ENCODE measurements at places on chromosomes 12 and 14. TPM values are rescaled to one million over a fixed set of nuclear protein-coding genes. Genes with fewer than 3 reads are reported as not detected.

- H3K4me1 ChIP-seq: peaks cover 32% of the 10 kb centered on the region
- H3K27ac ChIP-seq: peak overlapping the region; percentile 98
- H3K4me3 ChIP-seq: no peak overlapping the region
- H3K36me3 ChIP-seq: peaks cover 12% of the 10 kb centered on the region
- DNase-seq: no peak
Measured at GRCh38 chr12:94260717-94261116, 112.3 kb downstream of the PLXNC1 start.

GRCh38 chr14:78319887-78320635 is 149.9 kb downstream of the NRXN3 start:
- H3K27me3 ChIP-seq: peaks cover 45% of the 10 kb centered on the region
- DNase-seq: no peak
- no peaks in the 10 kb centered on the region for H3K4me1 ChIP-seq
- no peak overlapping the region for H3K4me3 ChIP-seq
- H3K36me3 ChIP-seq: no peaks in the 10 kb centered on the region

GRCh38 chr14:64092338-64092737 is 201.8 kb downstream of the ESR2 start:
- H3K4me1 ChIP-seq: no peaks in the 10 kb centered on the region
- no peak for DNase-seq
- no peaks in the 10 kb centered on the region for H3K36me3 ChIP-seq
- no peak overlapping the region for H3K4me3 ChIP-seq
- H3K27me3 ChIP-seq: no peaks in the 10 kb centered on the region
- H3K27ac ChIP-seq: no peak overlapping the region

The OR4K15 gene
- not detected for total RNA-seq

- peak; percentile 93 for DNase-seq
- peaks cover 42% of the 10 kb centered on the region for H3K4me1 ChIP-seq
- H3K4me3 ChIP-seq: peak within 1 kb of the TSS; percentile 98
- H3K27ac ChIP-seq: peak within 1 kb of the TSS; percentile 81
- H3K36me3 ChIP-seq: peaks cover 5% of the 10 kb centered on the region
Measured at GRCh38 chr12:120265473-120266179, at the start of gene PXN. TSS of gene PXN (minus strand) at chr12:120265730. CDS start at chr12:120265629, 101 bp downstream.

DNA sequence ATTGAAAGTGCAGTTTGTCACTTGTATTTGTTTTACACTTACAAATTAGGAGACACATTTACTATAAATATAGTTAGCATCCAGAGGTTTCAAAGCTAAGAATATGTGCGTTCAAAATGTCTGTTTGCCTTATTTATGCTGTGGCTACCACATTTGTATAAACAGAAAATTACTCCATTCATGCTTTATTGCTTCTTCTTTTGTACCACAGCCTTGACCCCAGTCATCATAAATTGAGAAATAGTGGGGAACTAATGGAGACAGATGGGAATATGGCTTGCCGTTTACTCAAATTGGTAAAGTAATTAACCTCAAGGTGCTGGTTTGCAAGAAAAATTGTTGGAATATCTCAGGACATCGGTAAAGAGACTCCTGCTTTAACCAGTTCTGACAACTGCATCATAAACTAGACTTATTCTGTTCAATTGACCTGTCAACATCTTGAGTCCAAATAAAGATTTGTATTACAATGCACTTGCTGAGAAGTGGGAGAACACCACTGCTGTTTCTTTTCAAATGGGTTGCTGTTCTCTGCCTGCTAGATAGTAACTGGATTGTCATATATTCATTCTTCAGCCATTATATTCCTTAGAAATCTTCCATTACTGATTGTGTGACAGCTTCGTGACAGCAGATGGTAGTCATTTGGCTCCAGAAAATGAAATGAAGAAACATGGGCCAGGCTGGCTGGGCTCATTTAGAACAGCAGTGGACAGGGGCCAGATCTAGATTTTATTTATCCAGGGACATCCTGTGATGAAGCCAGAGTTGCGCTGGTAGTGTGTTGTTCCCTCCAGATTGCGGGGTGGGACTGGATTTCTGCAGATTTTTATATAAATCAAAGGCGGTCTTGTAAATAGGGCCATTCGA is 354.4 kb downstream of the EGLN3 start:
- H3K36me3 ChIP-seq: peaks cover under 1% of the 10 kb centered on the region
- no peak overlapping the region for H3K4me3 ChIP-seq
- H3K4me1 ChIP-seq: no peaks in the 10 kb centered on the region
- H3K27ac ChIP-seq: no peak overlapping the region
- no peaks in the 10 kb centered on the region for H3K27me3 ChIP-seq

DNA sequence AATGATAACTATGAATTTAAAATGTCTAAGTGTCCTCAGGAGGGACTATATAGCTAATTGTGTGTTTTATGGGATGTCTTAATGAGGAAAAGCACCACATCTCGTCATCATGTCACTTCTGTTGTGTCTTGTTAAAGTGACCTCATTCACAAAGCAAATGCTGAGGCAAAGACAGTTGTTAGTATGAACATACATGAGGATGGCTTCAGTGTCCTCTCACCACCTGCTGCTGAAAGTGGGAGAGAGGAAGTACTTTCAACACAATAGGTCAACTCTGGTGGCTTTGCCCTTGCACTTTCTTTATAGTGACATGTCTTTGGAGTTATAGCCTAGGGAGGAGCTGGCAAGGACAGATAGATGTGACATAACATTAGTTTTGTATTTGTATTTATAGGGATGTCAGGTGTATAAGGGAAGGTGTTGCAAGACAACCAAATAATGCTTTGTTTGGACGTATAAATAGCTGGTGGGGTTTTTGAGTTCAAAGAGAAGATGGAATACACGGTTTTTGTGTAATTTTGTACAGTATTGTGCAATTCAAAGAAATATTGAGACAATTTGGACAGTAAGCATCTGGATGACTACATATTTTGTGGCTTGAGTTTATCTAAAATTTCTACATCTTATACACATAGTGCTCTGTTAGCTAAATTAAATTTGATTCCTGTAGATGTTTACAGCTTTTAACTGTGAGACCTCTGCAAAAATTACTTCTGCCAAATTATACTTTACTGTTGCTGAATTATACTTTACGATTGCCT is 131.7 kb upstream of the ATP2B1 start:
- no peaks in the 10 kb centered on the region for H3K36me3 ChIP-seq
- peaks cover 10% of the 10 kb centered on the region for H3K4me1 ChIP-seq
- H3K27ac ChIP-seq: no peak overlapping the region
- H3K4me3 ChIP-seq: no peak overlapping the region
- peaks cover 8% of the 10 kb centered on the region for H3K27me3 ChIP-seq

GRCh38 chr12:26705851-26706250 is 127.1 kb downstream of the ITPR2 start:
- H3K4me3 ChIP-seq: no peak overlapping the region
- H3K4me1 ChIP-seq: no peaks in the 10 kb centered on the region
- H3K27ac ChIP-seq: no peak overlapping the region
- peaks cover 8% of the 10 kb centered on the region for H3K36me3 ChIP-seq

DNA sequence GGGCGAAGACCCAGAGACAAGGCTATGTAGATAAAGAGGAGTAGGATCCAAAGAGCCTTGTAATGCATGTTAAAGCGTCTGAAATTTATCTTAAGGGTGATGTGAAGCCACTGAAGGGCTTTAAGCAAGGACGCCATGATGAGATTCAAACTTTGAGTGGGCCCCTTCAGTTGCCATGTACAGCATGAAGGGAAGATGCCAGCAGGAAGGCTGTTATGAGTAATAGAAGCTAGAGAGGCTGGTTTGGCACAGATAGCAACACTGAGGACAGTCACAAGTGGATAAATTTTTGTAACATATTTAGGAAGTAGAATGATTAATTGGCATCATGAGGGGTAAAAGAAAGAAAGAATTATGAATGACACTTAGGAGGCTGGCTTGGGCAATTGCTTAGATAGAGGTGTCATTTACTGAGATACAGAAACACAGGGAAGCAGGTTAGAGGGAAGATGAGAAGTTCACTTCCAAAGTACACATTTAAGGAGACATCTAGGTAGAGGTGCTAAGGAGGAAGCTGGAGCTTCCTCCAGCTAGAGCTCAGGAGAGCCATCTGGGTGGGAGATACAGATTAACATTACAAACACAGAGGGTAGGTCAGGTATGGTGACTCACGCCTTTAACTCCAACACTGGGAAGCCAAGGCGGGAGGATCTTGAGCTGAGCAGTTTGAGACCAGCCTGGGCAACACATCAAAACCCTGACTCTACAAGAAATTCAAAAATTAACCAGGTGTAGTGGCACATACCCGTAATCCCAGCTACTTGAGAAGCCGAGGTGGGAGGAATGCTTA is 13.7 kb downstream of the ATG2B start:
- H3K4me1 ChIP-seq: peaks cover 23% of the 10 kb centered on the region
- H3K27ac ChIP-seq: no peak overlapping the region
- no peaks in the 10 kb centered on the region for H3K27me3 ChIP-seq
- no peak for DNase-seq
- no peaks in the 10 kb centered on the region for H3K36me3 ChIP-seq

- DNase-seq: peak; percentile 90
- no peaks in the 10 kb centered on the region for H3K36me3 ChIP-seq
- peak overlapping the region; percentile 87 for H3K4me3 ChIP-seq
- peak overlapping the region; percentile 73 for H3K27ac ChIP-seq
Measured at GRCh38 chr12:53492830-53493609, 6.2 kb downstream of the MAP3K12 start.

GRCh38 chr12:51419425-51420193 is 5.0 kb upstream of the SLC4A8 start:
- no peaks in the 10 kb centered on the region for H3K36me3 ChIP-seq
- H3K27me3 ChIP-seq: no peaks in the 10 kb centered on the region
- H3K4me1 ChIP-seq: peaks cover 6% of the 10 kb centered on the region
- DNase-seq: no peak

The GLIPR1 gene
- 48.3 TPM for total RNA-seq

The ERGIC2 gene
- 83.4 TPM for total RNA-seq

DNA sequence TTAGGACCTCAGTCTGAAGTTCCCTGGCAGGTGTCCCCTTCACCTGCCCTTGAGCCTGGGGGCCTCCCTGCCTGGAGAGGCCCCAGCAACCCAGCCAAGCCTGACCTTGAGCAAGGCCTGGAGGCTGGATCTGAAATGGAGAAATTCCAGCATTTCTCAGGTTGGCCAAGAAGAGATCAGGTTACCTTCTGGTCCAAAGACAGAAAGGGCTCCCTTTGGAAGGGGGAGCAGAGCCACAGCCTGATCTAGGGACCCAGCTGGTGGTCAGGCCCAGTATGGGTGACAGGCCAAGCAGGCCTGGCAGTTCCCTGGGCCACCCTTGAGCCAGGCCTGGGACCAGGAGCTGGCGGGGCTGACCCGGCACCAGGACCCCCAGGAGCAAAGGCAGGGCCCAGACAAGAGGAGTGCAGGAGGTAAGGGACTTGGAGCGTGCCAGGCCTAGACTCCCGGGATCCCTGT is 82.8 kb downstream of the TNFAIP2 start:
- H3K27ac ChIP-seq: no peak overlapping the region
- H3K4me1 ChIP-seq: no peaks in the 10 kb centered on the region
- no peak overlapping the region for H3K4me3 ChIP-seq

DNA sequence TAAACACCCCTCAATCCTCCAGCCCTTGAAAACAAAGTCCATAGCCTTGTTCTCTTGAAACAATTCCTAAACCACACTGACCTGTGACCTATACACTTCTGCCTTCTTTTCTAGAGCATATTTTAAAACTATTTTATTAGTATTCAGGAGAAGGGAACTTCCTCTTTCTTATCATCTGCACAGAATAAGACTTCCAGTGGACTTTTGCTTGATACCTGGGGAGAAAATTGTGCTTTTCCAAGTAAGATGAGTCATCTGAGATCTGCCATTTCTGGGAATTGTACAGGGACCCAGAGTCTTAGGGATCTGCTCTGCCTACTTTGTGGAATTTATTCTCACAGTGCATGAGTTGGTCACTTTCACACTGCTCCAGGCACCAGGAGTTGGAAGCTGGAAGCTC is 10.5 kb upstream of the WNT5B start:
- H3K4me3 ChIP-seq: no peak overlapping the region
- H3K4me1 ChIP-seq: peaks cover 12% of the 10 kb centered on the region
- no peaks in the 10 kb centered on the region for H3K36me3 ChIP-seq
- no peak for DNase-seq
- no peak overlapping the region for H3K27ac ChIP-seq
- peaks cover 21% of the 10 kb centered on the region for H3K27me3 ChIP-seq

The SMIM41 gene
- total RNA-seq: not detected

DNA sequence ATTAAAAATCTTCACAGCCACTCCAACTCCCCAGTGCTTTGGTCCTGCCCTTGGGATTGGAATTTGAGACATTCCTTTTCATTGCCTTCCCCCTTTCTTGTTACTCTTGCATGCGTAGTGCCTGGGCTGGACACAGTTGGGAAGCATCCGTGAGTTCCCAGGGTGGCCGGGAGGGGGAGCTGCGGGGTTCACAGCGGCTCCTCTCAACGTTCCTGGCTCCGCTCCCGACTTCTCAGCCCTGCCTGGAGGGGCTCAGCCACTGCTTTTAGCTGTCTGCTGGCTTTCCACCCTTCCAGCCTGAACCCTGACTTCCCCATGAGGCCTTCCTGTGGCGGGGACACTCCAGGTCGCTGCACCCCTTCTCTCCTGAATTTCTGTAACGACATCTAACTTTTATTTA is 3.2 kb downstream of the TEX52 start:
- H3K27ac ChIP-seq: no peak overlapping the region
- no peaks in the 10 kb centered on the region for H3K36me3 ChIP-seq
- DNase-seq: no peak
- no peak overlapping the region for H3K4me3 ChIP-seq
- H3K4me1 ChIP-seq: no peaks in the 10 kb centered on the region
- no peaks in the 10 kb centered on the region for H3K27me3 ChIP-seq

- H3K4me3 ChIP-seq: no peak overlapping the region
- no peaks in the 10 kb centered on the region for H3K4me1 ChIP-seq
- H3K36me3 ChIP-seq: no peaks in the 10 kb centered on the region
- H3K27me3 ChIP-seq: no peaks in the 10 kb centered on the region
- DNase-seq: no peak
Measured at GRCh38 chr14:59771577-59771976, 99.0 kb downstream of the RTN1 start.

DNA sequence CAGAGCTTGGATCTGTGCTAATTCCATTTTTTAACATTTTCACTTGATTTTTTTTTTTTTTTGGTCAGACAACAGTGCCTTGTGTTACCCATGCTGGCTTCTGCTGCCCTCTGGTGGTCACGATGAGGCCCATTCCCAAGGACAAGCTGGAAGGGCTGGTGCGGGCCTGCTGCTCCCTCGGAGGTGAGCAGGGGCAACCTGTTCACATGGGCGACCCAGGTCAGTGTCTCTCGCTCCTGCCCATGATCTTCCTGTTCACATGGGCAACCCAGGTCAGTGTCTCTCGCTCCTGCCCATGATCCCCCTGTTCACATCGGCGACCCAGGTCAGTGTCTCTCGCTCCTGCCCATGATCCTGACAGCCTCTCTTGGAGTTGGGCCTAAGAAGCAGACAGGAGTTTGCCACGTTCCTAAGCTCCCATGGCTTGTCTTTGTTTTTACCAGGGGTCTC is 59.4 kb downstream of the DGLUCY start:
- H3K4me3 ChIP-seq: no peak overlapping the region
- peak overlapping the region; percentile 71 for H3K27ac ChIP-seq
- peaks cover 6% of the 10 kb centered on the region for H3K36me3 ChIP-seq
- peaks cover 19% of the 10 kb centered on the region for H3K4me1 ChIP-seq

The SERPINA5 gene
- not detected for total RNA-seq

GRCh38 chr12:102371165-102371564 is 109.2 kb downstream of the IGF1 start:
- no peak overlapping the region for H3K4me3 ChIP-seq
- no peak for DNase-seq
- H3K27ac ChIP-seq: no peak overlapping the region
- no peaks in the 10 kb centered on the region for H3K4me1 ChIP-seq
- peaks cover 2% of the 10 kb centered on the region for H3K27me3 ChIP-seq
- no peaks in the 10 kb centered on the region for H3K36me3 ChIP-seq

The DPPA3 gene
- not detected for total RNA-seq

The TDRD9 gene
- total RNA-seq: 1.1 TPM

The NEDD1 gene
- total RNA-seq: 31.9 TPM

The CELA1 gene
- not detected for total RNA-seq

Data from natural killer cell treated with Interleukin-12 subunit alpha and Interleukin-12 subunit beta and Interleukin-15 and Interleukin-18, amount 100 ng/mL, for 72 hours (primary cell).